Activated CD4-positive, alpha-beta memory T cell treated with anti-CD3 and anti-CD28 coated beads, Interleukin-2, amount 10 ng/mL, durations not matched to agents 7 days and 5 days (primary cell): ENCODE measurements at places on chromosomes 5 and 9.

- no peak for DNase-seq
Observed at GRCh38 chr5:131225282-131225974, 38.4 kb upstream of the CDC42SE2 start.

DNA sequence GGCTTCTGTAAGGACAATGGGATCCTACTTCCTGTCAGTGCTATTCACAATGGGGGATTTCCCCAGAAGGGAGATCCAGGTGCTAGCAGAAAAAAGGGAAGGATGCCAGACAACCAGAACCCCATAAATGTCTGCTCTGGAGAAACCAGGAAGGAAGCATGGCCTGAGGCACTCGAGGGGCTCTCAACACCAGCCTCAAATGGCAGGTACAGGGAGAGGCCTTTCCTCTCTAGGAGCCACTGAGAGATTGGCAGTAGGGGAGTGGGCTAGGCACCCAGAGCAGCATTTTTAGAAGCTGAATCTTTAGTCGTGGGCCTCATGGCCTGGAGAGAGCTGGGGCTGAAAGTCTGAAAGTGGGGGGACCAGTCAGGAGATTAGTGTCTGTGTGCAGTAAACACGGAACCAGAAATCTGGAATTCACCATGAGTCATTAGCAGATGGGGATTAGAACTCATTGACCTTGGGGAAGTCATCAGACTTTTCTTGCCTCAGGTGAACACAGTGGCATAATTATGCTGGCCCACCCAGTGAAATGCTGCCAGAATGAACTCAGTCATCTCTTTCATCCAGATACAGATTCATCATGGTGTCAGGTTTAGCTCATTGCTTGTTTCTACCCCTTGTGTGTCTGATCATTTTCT is 28.3 kb downstream of the ARHGEF28 start:
- no peak for DNase-seq

- no peak for DNase-seq
Observed at GRCh38 chr5:17186256-17186655, 31.2 kb upstream of the BASP1 start.

DNA sequence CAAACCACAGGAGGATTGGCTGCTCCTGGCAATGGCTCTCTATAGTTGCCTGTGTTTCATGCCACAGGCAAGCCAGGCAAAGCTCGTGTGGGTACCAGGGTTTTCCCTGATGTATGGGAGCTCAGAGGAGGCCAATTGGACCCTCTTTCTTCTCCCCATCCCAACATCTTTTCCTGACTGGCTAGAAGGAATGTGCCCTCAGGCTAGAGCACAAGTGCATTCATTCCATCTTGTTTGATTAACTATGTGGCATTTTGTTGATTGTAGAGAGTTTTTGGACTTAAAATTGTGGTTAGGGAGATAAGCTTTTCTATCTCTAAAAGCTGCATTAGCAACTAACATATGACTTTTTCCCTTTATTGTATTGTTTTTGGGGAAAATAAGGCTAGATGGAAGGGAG is 561.3 kb downstream of the PSAT1 start:
- DNase-seq = no peak

GRCh38 chr5:14064841-14065240 is 78.3 kb upstream of the TRIO start:
- DNase-seq = no peak

DNA sequence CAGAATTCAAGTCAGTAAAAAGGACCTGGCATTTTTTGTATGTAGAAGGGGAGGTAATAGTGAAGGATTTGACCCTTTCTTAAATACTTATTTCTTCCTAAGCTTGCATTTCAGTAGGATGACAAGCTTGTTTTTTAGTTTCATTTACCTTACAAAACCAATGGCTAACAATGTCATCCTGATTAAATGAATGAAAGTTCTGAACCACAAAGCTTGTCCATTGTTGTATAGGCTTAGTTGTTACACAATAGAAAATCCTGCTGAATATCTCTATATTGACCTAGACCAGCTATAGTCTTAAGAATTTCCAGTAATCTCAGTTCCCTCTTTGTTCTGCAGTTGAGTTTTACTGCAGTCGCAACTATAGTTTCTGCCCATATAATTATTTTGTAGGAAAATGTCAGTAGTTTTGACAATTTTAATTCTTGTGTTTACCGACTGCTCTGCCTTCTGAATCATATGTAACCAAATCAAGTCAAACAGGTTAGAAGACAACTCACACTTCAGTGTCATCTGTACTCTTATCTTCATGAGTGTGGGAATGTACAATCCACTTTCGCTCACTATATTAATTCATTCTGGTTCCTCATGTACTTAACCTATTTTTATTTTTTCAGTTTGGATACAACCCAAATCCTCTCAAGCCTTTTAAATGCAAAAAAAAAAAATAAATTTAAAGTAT is 195.7 kb downstream of the CD180 start:
- no peak for DNase-seq

GRCh38 chr5:76849419-76850291 is at the start of gene S100Z:
Gene S100Z (plus strand): TSS chr5:76850014. CDS start chr5:76875360, 25,346 bp downstream.
- DNase-seq = peak; percentile 67

GRCh38 chr5:149466457-149466972 is 84.7 kb downstream of the CSNK1A1 start:
- DNase-seq = no peak
